ENCODE measurements at places on chromosomes 6 and 20.

- DNase-seq, result no peak
Observed at GRCh38 chr6:135323202-135323668, 142.1 kb downstream of the MYB start.

DNA sequence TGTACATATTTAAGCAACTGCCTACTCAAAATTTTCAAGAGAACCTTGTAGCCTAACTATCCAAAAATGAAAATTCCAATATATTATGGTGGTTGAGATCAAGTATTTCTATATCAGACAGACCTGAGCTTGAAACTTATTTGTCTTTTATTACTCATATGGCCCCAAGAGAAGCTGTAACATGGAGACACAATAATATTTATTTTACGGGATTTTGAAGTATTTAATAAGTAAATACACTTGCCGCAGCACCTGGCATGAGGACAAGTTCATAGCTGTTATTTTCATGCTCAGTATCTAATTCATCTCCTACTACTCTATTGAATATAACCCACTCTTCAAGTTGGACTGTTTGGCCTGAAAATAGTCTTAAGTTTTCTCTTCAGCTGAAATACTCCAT is 28.0 kb downstream of the PTPRK start:
- no peak for DNase-seq

DNA sequence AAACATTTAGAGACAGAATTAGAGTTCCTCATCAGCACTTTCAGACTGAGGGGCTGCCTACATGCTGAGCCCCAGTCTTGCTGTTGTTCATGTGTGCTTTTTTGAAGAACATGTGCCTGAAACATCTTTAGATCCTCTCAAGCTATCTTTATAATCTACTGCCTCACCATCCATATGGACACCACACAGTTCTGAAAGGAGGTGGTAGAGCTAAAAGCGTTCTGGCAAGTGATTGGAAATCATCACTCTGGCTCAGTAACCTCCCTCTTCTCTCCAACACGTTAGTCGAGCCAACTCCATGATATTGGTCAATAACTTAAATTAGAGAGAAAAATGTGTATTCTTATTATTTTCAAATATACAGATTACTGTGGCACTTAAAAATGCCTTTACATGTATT is 40.6 kb downstream of the CLVS2 start:
- DNase-seq, result no peak

- DNase-seq, result no peak
Observed at GRCh38 chr6:119100115-119100514, 21.7 kb upstream of the FAM184A start.

DNA sequence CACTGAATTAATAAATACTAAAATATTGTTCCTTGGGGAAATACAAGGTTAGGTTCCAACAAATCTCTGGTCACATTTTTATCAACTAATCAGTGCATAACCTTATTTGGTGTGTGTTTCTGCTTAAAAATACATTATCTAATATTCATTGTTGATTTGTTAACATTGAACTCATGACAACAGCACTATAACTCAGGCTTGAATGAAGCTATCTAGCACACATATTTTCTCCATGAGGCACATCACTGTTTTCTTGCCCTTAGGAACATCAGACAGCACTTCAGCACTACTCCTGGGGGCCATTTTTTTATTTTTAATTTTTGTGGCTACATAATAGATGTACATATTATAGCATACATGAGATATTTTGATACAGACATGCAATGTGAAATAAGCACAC is 277.2 kb upstream of the NT5E start:
- no peak for DNase-seq

- no peak for DNase-seq
Observed at GRCh38 chr6:158648682-158649131, 1.1 kb upstream of the SYTL3 start.

- no peak for DNase-seq
Observed at GRCh38 chr20:6769903-6770785, 2.7 kb downstream of the BMP2 start.

GRCh38 chr6:41685641-41686380 is 47.5 kb downstream of the MDFI start:
- no peak for DNase-seq

- DNase-seq, result no peak
Observed at GRCh38 chr20:49595811-49596561, 28.0 kb upstream of the PTGIS start.

GRCh38 chr20:8568075-8568474 is 436.0 kb downstream of the PLCB1 start:
- DNase-seq, result no peak

Measured in NCI-H2227 treated with DMSO at 0.1 percent for 48 hours (cell line).